NCI-H345 (cell line): ENCODE measurements at places on chromosomes 3 and 15.

DNA sequence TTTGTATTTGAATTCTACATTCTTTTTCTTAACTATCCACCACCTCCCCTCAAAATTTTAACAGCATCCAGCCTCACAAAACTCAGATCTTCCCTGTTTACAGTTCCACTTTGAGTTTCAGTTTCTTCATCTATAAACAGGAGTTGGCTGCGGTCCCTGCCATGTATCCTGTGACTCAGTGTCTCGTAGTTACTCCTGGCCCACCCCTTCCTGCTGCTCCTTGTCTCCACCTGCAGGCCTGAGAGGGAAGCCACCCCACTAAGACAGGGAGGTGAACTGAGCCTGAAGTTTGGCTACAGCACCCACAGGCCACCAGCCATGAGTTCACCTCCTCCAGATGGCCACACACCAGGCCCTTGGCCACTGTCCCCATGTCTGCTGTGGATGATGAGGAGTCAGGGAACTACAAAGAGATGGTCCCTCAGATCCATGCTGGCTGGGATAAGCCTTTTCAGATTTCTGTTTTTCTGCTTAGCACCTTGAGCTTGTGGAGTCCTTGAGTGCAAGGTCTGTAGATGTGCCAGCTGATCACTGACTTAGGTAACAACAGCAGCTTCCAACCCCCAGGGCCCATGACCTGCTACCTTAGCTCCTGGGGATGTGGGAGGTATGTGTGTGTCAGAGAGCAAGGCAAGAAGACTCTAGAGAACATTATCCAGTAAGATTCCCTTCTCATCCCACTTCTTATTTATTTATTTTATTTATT is 37.5 kb downstream of the CD86 start:
- DNase-seq: no peak

DNA sequence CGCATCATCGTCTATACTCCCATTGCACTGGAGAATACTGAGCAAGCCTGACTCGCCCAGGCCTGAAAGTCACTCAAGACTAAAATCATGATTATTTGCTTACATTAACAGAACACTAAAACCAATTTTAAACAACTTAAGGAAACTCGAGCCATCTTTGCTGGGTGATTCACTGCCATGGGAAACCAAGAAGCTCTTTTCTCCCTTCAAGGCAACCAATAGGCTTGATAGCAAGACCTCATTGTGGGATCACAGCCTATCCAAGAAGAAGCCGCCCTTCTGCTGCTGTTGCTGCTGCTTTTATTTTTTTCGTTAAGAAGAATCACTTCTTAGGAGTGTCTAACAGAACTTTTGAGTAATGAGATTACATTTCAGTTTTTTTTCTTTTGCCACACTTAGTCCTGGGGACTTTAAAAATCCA is 479.4 kb downstream of the FOXP1 start:
- no peak for DNase-seq

GRCh38 chr3:188194332-188194731 is 40.4 kb downstream of the LPP start:
- DNase-seq: no peak

- no peak for DNase-seq
These were observed 150.0 kb upstream of the CHL1 start for GRCh38 chr3:46576-46975.

DNA sequence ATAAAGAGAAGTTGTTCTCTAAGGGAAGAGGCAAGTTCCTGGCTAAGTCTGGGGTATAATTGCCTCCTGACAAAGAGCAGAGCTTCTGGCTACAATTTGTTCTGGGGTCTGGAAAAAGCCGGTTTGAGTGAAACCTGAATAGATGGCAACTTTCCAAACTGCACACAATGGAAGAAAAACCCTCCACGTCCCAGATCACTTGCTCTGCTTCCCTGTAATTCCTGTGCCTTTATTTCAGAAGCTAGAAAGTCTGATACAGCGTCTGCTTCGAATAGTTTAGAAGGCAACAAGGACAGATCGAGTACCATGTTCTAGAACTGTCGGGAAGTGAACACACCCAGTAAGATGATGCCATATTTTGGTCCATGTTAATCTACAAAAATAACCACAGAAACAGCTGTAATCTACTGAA is 1.6 kb upstream of the WDR82 start:
- peak; percentile 59 for DNase-seq

- DNase-seq: no peak
These were observed 690.3 kb downstream of the MECOM start for GRCh38 chr3:168973206-168973605.

GRCh38 chr15:42143356-42143755 is 13.1 kb downstream of the PLA2G4F start:
- DNase-seq: no peak

GRCh38 chr3:157235291-157235690 is 75.3 kb upstream of the CCNL1 start:
- DNase-seq: no peak

DNA sequence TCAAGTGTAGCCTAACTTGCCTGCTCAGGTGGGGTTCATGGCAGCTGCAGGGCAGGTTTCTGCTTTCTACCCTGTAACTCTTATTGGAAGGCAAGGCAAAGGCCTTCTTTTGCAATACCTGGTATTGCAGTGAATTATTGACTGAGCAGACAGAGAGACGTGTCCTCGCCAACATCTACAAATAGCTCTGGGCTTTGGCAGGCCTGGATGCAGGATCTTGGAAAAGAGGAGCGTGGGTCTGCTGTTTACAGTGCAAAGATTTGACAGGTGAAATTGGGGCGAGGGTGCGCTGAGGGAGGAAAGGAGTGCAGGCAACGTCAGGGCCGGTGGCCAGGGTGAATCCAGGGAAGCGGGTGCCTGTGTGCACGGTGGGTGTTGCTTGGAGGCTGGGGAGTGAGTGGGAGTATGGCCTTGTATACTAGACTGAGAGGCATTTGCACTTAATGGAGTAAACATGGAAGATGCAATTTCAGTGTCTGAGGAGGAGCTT is 44.5 kb downstream of the ST6GAL1 start:
- DNase-seq: no peak

DNA sequence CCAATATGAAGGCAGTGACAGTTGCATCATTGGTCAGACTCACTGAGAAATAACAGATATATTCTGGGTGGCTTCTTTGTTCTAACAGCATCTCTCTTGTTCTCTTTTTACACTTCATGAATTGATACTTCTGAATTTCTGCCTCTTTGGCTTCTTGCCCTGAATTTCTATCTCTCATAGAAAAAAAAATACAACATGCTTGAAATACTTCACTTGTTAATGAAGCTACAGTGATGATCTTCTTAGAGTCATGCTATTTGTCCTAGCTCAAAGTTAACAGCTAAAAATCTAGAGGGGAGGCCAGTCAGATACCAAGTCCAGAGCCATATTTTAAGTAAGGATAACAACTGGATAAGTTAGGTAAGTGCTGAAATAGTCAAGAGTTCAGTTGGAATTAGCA is 597.2 kb upstream of the AGTR1 start:
- no peak for DNase-seq

- peak; percentile 26 for DNase-seq
These were observed 32.4 kb upstream of the ALDH1L1 start for GRCh38 chr3:126212620-126213378.

DNA sequence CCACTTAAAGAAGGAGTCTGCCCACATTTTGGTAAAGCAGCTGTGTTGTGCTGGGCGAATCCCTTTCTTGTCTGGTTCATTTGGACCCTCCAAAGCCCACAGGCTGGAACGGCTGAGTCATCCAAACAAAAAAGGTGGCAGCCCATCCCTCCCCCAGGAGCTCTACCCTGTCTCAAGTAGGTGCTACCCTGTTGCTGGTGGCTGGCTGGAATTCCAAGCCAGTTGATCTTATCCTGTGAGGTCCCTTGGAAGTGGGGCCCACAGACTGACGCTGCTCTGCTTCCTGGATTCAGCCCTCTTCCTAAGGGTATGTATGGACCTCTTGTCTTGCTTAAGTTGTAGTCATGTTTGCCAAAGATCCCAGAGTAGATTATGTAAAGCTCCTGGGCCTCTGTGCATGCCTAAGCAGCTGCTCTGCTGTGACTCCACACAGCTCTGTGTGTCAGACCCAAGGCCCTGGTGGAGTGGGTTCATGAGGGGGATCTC is 44.5 kb downstream of the CCR1 start:
- no peak for DNase-seq

DNA sequence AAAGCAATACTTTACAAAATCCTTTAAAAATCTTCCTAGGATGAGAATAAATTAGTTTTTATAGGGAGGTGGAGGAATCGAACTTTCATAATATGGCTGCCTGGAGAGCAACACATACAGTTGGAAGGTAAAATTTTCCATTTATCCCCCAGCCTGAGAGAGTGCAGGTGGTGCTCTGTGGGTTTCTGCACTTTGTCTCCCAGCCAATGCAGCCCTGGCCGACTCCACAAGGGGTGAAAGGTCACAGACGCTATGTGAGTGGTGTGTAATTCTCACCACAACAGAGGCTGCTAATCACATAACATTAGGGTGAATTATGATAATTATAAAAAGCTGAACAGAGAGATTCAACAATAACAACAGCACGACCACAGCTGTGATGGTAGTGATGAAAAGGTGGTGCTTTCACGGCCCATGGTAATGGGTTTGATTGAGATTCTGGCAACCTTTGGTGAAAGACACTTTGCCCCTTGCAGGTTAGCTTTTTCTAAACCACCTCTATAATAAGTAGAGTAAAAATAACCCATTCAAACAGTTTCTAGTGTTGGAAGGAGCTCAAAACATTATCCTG is 30.1 kb upstream of the NANOGP8 start:
- no peak for DNase-seq

- DNase-seq: no peak
These were observed 242.5 kb downstream of the GBE1 start for GRCh38 chr3:81518945-81519344.

DNA sequence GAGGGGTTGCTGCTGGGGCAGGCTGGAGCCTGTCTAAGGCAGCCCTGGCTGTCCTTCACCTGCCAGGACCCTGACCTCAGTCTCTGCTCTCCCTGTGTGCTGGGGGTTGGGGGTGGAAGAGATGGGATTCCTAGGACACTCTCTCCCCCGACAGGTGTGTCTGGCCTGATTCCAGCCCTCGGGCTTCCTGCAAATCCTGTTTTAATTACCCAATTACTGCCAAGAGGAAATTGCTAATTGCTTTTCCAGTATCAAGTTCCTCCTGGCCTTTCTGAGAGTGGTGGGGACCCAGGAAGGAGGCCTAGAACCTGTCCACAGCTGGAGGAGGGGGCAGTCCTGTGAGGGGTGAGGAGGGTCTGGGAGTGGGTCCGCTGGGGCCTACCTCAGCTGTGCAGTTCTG is 15.8 kb downstream of the PLXNA1 start:
- DNase-seq: no peak

- DNase-seq: no peak
These were observed 7.0 kb downstream of the SCAMP5 start for GRCh38 chr15:75002398-75002797.

DNA sequence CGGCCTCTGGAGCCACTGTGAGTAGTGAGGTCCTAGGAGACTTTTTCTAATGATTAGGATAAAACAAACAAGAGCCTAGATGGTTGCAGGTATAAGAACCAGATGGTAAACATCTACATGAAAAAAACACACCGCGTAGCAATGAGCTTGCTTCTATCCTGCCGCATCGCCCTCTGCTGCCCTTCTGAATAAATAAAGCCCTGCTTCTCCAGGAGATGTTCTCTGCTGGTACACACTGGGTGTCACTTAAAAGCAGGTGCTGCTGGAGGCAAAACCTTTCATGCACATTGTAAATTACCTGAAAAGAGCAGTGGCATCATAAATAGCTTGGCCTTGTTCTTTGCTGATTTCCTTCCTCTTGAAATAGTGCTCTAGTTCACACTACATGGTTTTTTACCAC is 164.4 kb upstream of the TOPAZ1 start:
- peak; percentile 51 for DNase-seq

- DNase-seq: no peak
These were observed 14.5 kb upstream of the ABTB1 start for GRCh38 chr3:127658234-127658633.

GRCh38 chr3:39090922-39091321 is 16.5 kb downstream of the GORASP1 start:
- no peak for DNase-seq

GRCh38 chr15:47523681-47524475 is 193.4 kb upstream of the SEMA6D start:
- no peak for DNase-seq
